ENCODE measurements at places on chromosomes 1 and 21.

DNA sequence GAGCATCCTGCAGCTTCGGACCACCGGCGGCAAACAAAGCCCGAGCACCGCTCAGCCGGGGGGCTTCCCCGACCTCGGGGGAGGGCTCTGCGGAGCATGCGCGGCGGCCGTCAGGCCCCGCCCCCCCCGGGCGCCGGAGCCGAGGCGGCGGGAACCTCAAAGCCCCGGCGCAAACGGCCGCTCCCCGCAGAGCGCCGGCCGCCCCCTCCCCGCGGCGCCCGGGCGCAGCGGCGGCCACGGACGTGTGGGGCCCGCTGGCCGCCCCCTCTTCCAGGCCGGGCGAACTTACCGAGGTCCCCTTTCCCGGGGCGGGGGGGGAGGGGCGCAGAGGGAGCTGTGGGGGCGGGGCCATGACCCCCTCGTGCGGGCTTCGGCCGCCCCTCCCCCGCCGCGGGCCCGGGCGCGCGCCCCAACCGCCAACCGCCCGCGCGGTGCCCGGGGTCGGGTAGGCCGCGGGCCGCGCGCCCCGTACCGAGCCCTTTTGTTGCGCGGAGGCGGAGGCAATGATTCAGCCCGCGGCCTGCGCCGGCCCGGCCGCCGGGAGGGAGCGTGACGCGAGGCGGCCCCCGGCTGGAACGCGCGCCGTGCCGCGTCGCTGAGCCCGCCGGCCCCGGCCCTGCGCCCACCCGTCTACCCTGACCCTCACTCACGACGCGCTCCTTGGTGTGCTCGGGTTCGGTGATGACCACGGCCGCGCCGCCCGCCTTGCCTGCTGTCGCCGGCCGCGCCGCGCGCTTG lies 1.7 kb downstream of the RCC2 start:
- peak; percentile 75 for DNase-seq

DNA sequence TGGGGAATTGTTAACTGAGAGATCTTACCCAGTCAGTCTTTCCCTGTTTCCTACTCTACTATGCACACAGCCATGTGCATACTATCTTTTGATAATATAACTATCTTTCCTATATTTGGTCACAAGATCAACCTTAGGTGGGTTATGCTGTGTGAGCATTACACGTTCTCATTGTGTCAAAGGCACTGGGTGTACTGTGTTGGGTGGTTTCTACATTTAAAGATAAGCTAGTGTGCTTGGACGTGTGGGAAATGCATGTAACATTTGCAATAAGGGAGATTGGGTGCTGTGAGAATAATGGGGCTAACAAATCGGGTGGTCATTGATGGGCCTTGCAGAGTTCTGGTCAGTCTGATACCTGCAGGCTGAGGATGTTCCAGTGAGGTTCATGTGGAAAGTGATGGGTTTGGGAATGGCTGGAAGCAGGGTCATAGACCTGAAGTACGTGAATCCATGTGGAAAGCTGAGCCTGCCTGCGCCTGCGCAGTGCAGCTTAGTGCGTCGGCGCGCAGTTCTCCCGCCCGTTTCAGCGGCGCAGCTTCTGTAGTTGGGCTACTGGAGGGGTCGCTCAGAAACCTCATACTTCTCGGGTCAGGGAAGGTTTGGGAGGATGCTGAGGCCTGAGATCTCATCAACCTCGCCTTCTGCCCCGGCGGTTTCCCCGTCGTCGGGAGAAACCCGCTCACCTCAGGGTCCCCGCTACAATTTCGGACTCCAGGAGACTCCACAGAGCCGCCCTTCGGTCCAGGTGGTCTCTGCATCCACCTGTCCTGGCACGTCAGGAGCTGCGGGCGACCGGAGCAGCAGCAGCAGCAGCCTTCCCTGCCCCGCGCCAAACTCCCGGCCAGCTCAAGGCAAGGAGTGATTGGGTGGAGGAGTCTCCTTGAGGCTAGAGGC lies at the start of gene MSH4:
Gene MSH4, plus strand, starts transcription at position 507 of the 897 bp plus-strand sequence. Its CDS starts 104 bp downstream, at position 611.
- DNase-seq, result no peak

GRCh38 chr1:247487057-247487456 lies 29.2 kb upstream of the OR2B11 start:
- peak; percentile 52 for DNase-seq

- no peak for DNase-seq
These were observed 31.9 kb downstream of the NHLH2 start for GRCh38 chr1:115809076-115809475.

GRCh38 chr1:21935393-21935804 lies 1.7 kb downstream of the HSPG2 start:
- no peak for DNase-seq

DNA sequence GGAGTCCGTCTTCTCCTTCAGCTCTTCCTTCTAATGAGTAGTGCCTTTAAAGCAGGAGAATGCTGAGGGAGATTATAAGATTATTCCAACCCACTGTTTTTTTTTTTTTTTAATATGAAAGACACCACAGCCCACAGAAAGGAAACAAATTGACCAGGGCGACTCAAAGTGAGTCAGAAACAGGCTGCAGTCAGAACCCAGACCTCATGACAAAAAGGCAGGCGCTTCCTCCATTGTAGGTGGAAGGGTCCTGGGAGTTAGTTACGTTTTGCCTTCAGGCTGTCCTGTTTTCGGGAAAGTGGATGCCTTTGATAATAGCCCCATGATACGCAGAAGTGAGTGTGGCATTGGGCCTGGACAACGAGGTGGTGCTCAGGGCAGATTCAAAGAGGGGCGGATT lies 21.0 kb downstream of the PLXNA2 start:
- DNase-seq, result no peak

- DNase-seq, result no peak
These were observed 41.5 kb upstream of the TENT5B start for GRCh38 chr1:27053977-27054753.

Data from CD4-positive, alpha-beta T cell treated with Interleukin-17A for 4 hours (primary cell).